Karpas-422 (cell line): ENCODE measurements at places on chromosomes 2 and 18.

DNA sequence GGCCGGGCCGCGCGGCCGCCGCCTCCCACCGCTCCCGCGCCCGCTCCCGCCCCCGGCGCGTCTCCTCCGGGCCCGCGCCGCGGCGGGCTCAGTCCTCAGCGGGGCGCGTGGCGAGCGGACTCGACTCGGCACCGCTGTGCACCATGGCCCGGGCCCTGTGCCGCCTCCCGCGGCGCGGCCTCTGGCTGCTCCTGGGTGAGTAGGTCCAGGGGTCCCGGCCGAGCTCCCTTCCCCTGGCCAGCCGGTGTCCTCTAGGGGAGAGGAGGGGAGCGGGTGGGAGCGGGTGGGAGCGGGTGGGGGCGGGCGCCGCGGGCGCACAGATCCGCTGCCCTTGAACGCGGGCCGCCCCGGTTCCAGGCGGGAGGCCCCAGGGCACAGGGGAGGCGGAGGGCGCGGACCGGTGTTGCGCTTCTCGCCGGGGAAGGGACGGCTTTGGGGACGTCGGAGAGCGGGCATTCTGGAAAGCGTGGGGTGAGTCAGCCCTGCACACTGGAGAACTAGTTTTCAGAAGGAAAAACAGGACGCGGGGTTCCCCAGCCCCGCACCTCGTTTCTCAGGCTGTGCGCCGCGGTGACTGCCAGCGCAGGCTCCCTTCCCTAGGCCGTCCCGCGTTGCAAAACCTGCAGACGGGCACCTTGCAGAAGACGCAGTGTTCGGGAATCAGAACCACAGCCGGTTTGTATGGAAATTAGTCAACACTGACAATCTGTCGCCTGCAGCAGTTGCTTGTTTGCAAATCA lies at the start of gene RAMP1:
RAMP1 (plus strand) TSS at position 91 of the 740 bp plus-strand sequence; CDS start at position 144, 53 bp downstream.
- DNase-seq: no peak

- DNase-seq: no peak
Observed at GRCh38 chr2:183164650-183165015, 40.4 kb downstream of the NUP35 start.

DNA sequence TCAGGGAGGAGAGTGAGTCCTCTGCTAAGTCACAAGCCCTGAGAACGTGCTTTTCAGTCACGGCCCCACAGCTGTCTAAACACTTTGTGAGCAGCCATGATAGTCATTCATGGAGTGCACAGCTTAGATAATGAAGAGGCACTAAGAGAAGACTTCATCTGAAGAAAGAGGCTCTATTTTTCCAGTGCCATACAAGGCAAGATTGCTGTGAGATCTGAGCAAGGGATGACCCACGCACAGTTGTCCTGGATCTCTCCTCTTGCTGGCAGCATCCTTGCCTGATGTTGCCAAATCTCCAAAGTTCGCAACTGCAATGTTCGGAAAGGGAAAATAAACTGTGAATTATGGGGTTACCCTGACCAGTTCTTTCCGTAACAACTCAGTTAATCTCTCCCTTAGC lies 418.7 kb downstream of the MEIS1 start:
- DNase-seq: no peak

DNA sequence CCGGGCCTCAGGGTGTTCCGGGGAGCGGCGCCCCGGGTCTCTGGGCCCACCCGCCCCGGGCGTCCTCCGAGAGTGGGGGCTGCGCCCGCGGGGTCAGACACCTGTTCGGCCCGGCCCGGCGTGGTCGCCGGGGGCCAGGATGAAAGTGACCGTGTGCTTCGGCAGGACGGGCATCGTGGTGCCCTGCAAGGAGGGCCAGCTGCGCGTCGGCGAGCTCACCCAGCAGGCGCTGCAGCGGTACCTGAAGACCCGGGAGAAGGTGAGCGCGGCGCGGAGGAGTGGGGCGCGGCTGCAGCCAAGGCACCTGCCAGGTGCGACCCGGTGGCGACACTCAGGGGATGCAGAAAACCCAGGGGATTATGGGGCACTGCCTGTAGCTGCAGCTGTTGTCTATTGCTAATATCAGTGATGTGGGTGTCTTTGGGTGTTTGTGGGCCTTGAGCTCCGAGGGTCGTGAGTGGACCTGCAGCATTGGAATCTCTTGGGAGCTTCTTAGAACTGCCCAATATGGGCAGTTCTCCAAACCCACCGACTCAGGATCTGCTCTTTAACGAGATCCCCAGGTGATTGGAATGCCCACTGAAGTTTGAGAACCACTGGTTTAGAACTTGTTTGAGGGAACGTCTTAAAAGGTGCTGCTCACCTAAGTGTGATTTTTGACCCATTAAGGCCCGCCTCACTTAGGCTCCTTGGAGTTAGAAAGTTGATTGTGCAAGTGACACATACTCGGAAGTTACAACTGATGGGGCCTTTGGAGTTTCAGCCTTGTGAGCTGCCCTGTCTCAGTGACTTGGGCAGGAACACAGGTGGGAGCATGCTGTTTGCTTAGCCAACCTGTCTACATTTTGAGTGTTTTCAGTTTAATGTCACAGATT lies 823 bp downstream of the PARD3B start:
- DNase-seq: no peak

- DNase-seq: no peak
Observed at GRCh38 chr2:128344101-128344500, 25.4 kb upstream of the HS6ST1 start.

GRCh38 chr18:13566941-13567746 lies 159.2 kb downstream of the FAM210A start:
- peak; percentile 95 for DNase-seq
